Stimulated activated CD8-positive, alpha-beta memory T cell treated with anti-CD3 and anti-CD28 coated beads, Interleukin-7, amount 100 ng/mL, for 1 hour (primary cell): ENCODE measurements at places on chromosomes 3 and 15.

DNA sequence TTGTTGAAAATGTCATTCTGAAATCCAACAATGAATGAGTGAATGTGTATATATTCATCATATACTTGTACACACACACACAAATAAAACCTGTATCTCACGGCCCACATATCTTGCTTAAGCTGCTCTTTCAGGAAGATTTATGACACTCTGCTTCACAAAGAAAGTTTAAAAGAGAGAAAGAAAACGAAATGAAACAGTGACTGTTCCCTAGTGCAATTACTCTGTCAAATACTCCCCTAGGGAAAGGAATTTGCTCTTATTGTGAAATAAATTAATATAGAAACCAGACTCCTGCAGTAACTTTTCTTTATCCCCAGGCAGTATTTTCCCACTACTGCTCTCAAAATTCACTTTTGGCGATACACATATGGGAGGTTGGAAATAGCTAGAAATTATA, 329.1 kb downstream of the VPS13C start:
- no peak for DNase-seq

GRCh38 chr3:136954251-136954650, 3.5 kb upstream of the IL20RB start:
- no peak for DNase-seq

DNA sequence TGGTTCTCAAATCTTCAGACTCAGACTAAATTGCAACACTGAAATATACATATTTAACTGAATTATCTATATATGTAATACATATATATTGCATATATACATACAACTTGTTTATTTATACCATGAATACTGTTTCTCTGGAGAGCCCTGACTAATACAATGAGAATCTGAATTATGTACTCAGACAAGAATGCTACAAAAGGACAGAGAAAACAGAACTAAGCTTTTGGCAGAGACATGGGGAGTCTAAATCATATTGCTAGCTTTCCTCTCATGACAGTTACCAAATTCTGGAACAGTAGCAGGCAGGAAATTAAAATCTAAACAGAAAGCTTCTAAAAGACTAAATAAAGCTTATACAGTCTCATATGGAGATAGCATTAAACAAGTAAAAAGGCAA, 142.4 kb upstream of the KCNMB2 start:
- no peak for DNase-seq

GRCh38 chr3:72144773-72145505, 360.0 kb upstream of the PROK2 start:
- DNase-seq = no peak

DNA sequence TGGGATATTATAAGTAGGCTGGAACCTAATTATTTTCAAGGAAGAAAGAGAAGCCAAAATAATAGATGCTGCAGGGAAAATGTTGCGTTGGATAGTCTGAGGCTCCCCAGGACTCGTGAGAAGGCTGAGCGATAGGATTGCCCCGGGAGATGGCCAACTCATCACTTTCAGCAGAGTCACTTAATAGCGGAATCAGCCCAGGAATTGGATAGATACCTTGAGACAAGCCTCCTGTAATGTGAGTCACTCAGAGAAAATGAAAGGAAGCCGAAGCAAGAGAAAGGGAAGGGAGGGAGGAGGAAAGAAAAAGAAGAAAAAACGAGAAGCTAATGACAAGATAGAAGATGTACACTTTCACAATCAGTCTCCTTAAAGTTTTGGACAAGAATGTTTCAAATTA, 94.3 kb downstream of the SQOR start:
- no peak for DNase-seq
